ENCODE measurements at places on chromosomes 6 and 20.

GRCh38 chr6:1901556-1901955 lies 291.8 kb downstream of the FOXC1 start:
- DNase-seq: no peak

- DNase-seq: no peak
Observed at GRCh38 chr6:150573041-150573681, 26.5 kb upstream of the PLEKHG1 start.

DNA sequence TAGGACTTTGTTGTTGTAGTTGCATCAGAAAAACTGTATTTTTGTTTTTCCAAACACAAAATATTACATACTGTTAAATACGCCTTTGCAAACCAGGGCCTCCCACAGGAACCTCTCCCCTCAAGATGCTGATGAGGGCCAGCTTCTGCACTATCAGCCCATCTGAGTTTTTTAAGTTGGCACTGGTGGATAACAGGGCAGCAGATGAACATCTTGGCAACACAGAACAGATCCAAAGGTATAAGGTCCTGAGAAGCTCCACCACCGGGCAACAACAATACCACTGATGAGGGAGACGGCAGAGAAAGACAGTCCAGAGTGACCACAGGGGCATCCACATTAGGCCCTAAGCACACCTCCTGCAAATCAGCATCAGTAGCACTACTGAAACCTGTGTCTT lies 177.7 kb downstream of the DLL1 start:
- DNase-seq: no peak

GRCh38 chr6:7894262-7895124 lies 16.1 kb downstream of the TXNDC5 start:
- DNase-seq: no peak
